Sigmoid colon (tissue), 7 donors: ENCODE measurements at places on chromosomes 12 and 14. TPM values are rescaled to one million over a fixed set of nuclear protein-coding genes. Genes with fewer than 3 reads are reported as not detected.

DNA sequence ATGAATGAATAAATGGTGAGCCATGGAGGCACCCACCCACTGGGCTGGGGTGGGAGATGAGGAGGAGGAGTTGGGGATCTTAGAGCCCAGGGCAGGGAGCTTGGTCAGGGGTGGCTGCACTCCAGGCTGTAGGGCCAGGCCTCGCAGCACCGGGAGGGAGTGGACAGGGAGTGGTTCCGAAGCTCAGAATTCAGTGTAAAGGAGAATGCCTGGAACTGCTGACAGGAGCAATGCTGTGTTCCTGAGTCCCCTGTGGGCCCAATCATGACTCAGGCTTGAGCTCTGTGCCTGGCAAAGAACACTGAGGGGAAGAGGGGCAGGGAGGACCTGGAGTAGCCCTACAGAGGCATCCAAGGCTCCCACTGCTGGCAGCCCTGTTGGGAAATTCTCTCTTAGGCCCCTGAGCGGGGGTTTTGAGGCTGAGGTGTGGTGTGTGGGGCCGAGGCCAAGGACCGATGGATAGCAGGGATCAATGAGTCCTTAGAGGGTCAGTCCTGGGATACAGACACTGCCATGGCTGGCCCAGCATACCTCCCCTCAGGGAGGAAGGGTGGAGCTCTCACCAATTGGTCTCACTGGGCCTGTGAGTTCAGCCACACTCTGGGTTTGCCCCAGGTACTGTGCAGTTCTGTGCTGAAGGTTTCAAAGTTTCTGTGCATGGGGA is 9.5 kb upstream of the RABGGTA start:
- no peaks in the 10 kb centered on the region for H3K4me1 ChIP-seq
- H3K4me3 ChIP-seq = no peak overlapping the region
- H3K36me3 ChIP-seq = no peaks in the 10 kb centered on the region
- no peaks in the 10 kb centered on the region for H3K27me3 ChIP-seq

- no peaks in the 10 kb centered on the region for H3K36me3 ChIP-seq
- no peaks in the 10 kb centered on the region for H3K4me1 ChIP-seq
- peak; percentile 46 for DNase-seq
- H3K4me3 ChIP-seq = no peak overlapping the region
Measured at GRCh38 chr14:104219731-104220214, 81.4 kb downstream of the KIF26A start.

DNA sequence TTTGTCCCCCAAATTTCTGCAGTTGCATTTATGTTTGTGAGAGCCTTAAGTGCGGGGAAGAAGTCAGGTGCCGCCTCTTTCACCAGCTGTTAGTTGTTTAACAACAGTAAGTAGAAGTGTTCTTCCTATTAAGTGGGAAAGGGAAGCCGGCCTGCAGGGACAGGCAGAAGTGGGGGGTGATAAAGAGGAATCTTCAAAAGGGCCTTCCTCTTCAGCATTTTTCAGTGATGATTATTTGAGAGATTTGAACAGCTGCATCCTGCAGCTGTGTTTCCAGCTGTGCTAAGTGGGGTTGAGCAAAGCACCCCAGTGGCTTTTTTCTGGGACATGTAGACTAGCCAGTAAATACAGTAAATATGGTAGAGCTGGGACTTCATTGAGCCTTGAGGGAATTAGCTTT is 32.1 kb upstream of the SLC38A1 start:
- H3K27ac ChIP-seq = no peak overlapping the region
- no peaks in the 10 kb centered on the region for H3K36me3 ChIP-seq
- H3K4me3 ChIP-seq = no peak overlapping the region
- no peaks in the 10 kb centered on the region for H3K27me3 ChIP-seq

DNA sequence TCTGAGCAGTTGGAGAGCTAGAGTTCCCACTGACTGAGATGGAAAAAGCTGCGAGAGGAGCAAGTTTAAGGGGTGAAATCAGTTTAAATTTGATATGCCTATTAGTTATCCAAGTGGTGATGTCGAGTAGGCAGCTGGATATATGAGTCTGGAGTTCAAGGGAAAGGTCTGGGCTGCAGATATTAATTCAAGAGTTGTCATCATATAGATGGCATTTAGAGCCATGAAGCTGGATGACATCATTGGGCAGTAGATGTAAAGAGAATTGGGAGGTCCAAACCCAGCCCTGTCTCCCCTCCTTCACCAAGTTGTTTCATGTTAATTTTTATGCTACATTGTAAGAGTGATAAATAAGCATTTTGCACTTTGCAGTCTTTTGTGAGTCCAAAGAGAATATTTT is 898.1 kb downstream of the GALC start:
- H3K36me3 ChIP-seq = no peaks in the 10 kb centered on the region
- no peaks in the 10 kb centered on the region for H3K27me3 ChIP-seq
- H3K27ac ChIP-seq = no peak overlapping the region
- no peak for DNase-seq
- H3K4me3 ChIP-seq = no peak overlapping the region
- no peaks in the 10 kb centered on the region for H3K4me1 ChIP-seq

GRCh38 chr12:3165078-3165980 is 88.2 kb downstream of the TSPAN9 start:
- H3K4me1 ChIP-seq = peaks cover 7% of the 10 kb centered on the region
- H3K36me3 ChIP-seq = no peaks in the 10 kb centered on the region
- no peak overlapping the region for H3K27ac ChIP-seq
- H3K27me3 ChIP-seq = no peaks in the 10 kb centered on the region

DNA sequence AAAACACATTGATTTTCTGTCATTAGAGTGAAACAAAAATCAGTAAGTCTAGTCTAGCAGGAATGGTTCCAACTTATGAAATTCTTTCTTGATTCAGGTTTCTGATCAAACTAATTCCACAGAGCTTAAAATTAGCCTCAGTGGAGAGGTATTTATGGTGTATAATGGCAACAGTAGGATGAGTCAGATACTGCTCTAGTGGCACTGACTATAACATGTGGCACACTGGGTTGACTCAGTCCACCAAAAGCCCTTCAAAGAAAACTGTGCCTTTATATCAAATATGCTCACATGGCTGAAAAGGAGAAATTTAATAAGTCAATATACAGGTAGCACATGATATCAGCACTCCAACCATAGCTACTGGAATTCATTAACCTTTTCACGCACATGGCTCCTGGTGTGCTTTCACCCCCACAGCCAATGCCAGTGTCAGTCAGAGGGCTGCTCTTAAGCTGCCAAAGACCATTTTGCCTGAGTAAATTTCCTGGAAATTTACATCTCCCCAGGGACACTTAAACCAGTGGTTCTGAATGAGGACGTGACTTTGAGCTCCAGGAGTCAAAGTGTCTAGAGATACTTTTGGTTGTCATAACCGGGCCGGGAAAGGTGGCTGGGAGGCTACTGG is 21.7 kb upstream of the CATSPERB start:
- H3K36me3 ChIP-seq = no peaks in the 10 kb centered on the region
- no peak for DNase-seq
- no peak overlapping the region for H3K27ac ChIP-seq
- H3K27me3 ChIP-seq = no peaks in the 10 kb centered on the region

- H3K4me1 ChIP-seq = no peaks in the 10 kb centered on the region
- H3K27ac ChIP-seq = no peak overlapping the region
- H3K4me3 ChIP-seq = no peak overlapping the region
- H3K27me3 ChIP-seq = no peaks in the 10 kb centered on the region
- no peaks in the 10 kb centered on the region for H3K36me3 ChIP-seq
- DNase-seq = no peak
Measured at GRCh38 chr12:4579305-4580102, 17.5 kb downstream of the DYRK4 start.

DNA sequence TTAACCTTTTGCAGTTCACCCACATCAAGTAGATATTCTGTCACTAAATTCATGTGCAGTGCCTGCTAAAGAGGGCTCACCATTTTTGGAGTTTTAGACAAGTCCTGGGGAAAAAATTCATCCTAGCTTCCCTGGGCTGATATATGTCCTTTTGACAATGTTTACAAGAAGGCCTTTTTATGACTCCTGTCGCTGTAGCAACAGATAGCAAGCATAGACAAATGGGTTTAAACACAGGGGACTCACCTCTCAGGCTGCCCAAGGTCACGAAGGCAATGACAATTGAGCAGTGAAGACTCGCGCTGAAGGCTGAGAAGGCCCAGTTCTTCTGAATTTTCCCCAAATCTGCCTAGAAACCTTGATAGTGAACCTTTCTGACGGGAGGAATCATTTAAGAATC is 150.7 kb upstream of the CPM start:
- no peak for DNase-seq
- H3K4me3 ChIP-seq = no peak overlapping the region
- H3K4me1 ChIP-seq = no peaks in the 10 kb centered on the region
- H3K36me3 ChIP-seq = no peaks in the 10 kb centered on the region
- no peak overlapping the region for H3K27ac ChIP-seq

DNA sequence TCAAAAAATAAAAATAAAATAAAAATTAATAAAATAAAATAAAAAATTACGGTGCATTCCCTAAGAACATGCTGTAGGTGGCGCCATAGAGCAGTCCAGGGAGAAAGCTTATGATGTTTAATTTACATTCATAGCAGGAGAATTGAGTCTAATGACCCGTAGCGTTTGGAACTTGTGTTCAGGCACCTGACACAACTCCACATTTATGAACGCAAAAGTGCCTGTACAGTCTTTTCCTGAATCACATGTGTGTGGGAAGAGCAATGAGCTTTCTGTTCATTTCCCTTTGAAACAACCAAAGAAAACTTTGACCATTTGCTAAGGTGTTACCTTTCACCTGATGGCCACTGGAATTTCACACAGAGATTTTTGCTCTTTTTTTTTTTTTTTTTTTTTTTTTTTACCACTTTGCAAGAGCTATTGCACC is 60.6 kb upstream of the KCNA1 start:
- DNase-seq = no peak
- no peaks in the 10 kb centered on the region for H3K4me1 ChIP-seq
- no peak overlapping the region for H3K4me3 ChIP-seq
- no peaks in the 10 kb centered on the region for H3K27me3 ChIP-seq
- H3K36me3 ChIP-seq = no peaks in the 10 kb centered on the region
- H3K27ac ChIP-seq = no peak overlapping the region

DNA sequence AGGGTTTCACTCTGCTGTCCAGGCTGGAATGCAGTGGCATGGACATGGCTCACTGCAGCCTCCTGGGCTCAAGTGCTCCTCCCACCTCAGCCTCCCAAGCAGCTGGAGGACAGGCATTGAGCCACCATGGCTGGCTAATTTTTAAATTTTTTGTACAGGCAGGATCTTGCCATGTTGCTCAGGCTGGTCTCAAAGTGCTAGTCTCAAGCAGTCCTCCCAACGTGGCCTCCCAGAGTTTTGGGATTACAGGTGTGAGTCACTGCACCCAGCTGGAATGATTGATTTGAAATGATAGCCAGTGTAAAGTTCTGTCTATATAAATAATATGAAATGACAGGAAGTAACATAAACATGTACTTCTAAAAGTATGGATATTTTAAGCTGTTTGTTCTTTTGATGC is 172.7 kb downstream of the FUT8 start:
- no peaks in the 10 kb centered on the region for H3K4me1 ChIP-seq
- no peak for DNase-seq
- no peaks in the 10 kb centered on the region for H3K27me3 ChIP-seq
- H3K36me3 ChIP-seq = no peaks in the 10 kb centered on the region
- no peak overlapping the region for H3K27ac ChIP-seq

DNA sequence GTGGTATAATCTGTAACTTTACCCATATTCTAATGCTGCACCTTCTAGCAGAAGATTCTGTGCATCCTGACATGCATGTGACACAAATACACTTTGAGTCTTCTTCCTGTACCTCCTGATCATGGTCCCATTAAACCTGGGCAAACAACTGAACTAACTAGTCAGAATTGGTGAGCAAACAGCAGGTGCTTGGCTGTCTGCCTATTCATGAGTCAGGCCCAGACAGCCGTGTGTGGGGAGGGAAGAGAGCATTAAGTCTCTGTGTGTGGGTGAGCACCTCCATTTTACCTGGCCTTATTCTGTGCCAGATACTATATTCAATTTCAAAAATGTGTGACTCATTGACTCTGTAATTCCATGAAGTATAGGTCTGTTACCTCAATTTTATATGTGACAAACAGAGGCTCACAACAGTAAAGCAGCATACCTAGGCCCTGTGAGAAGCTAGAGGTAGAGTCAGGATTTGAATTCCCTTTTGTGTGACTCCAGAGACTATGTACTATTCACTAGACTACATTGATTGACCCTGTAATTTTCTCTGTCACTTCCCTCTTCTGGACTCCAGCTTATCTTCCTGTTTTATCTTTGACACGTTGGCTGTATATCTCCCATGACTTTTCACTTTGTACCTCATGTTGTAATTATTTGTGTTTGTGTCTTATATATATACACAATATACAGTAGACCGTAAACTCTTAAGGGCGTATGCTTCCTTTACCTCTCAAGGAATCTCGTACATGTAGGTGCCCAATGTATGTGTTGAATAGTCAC is 32.2 kb downstream of the SUSD6 start:
- DNase-seq = peak; percentile 79
- no peak overlapping the region for H3K4me3 ChIP-seq
- H3K36me3 ChIP-seq = no peaks in the 10 kb centered on the region
- H3K27ac ChIP-seq = peak overlapping the region; percentile 39

- no peaks in the 10 kb centered on the region for H3K4me1 ChIP-seq
- no peak for DNase-seq
- H3K36me3 ChIP-seq = no peaks in the 10 kb centered on the region
- no peak overlapping the region for H3K27ac ChIP-seq
Measured at GRCh38 chr14:85867450-85867849, 337.5 kb downstream of the FLRT2 start.

- no peaks in the 10 kb centered on the region for H3K27me3 ChIP-seq
- H3K4me3 ChIP-seq = no peak overlapping the region
- no peak for DNase-seq
- peaks cover 3% of the 10 kb centered on the region for H3K4me1 ChIP-seq
- no peaks in the 10 kb centered on the region for H3K36me3 ChIP-seq
Measured at GRCh38 chr12:98399532-98399931, 115.9 kb upstream of the TMPO start.

DNA sequence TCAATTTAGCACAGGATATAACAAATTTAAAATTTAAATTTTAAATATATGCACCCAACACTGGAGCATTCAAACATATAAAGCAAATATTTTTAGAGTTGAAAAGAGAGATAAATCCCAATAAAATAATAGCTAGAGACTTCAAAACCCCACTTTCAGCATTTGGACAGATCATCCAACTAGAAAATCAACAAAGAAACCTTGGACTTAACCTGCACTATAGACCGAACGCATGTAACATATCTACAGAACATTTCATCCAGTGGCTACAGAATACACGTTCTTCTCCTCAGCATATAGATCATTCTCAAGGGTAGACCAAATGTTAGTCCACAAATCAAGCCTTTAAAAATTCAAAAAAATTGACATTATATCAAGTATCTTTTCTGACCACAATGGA is 64.0 kb downstream of the SPTSSA start:
- H3K27me3 ChIP-seq = no peaks in the 10 kb centered on the region
- H3K4me3 ChIP-seq = no peak overlapping the region
- no peaks in the 10 kb centered on the region for H3K4me1 ChIP-seq
- DNase-seq = no peak

LIN7A gene
- 10.7 TPM for total RNA-seq

NRIP2 gene
- total RNA-seq = 10.0 TPM

TMCC3 gene
- 6.6 TPM for total RNA-seq

NRXN3 gene
- 40.7 TPM for total RNA-seq

TMEM121 gene
- 3.0 TPM for total RNA-seq

AQP6 gene
- 0.83 TPM for total RNA-seq

TNS2 gene
- 114 TPM for total RNA-seq
